ENCODE measurements at places on chromosomes 12 and 14.

DNA sequence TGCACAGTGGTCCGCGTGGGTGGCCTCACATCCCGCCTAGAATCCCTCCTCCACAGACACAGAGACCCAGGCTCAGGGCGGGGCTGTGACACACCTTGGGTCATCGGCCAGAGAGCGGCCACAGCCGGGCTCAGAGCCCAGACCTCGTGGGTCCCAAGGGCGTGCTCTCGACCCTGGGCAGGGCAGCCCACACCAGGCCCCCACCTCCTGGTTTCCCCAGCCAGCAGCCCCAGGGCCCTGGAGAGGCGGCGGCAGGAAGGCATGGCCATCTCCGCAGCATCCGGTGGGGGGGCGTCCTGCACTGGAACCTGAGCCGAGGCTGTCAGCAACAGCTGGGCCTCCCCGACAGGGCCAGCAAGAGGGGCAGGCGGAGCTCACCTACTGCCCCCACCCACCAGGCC lies 15.2 kb downstream of the JAG2 start:
- no peak for DNase-seq

GRCh38 chr12:42855362-42855950 lies 265.9 kb upstream of the PRICKLE1 start:
- DNase-seq = no peak

DNA sequence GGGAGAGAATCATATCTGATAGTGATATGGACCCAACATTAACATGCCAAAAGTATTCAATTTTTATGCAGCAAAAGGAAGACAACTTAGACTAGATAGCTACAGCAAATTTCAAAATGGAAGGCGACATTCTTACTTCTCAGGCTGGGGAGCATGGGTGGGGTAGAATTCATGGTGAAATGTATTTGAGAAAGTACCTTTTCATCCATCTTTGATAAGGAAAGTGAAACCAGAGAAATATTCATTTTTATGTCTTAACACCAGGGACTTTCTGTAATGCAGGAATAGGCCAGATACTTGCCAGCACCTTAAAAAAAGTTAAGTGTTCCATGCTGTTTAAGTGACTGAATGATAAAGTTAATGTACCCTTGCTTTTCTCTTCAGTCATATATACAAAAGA lies 13.4 kb downstream of the BTG1 start:
- no peak for DNase-seq

DNA sequence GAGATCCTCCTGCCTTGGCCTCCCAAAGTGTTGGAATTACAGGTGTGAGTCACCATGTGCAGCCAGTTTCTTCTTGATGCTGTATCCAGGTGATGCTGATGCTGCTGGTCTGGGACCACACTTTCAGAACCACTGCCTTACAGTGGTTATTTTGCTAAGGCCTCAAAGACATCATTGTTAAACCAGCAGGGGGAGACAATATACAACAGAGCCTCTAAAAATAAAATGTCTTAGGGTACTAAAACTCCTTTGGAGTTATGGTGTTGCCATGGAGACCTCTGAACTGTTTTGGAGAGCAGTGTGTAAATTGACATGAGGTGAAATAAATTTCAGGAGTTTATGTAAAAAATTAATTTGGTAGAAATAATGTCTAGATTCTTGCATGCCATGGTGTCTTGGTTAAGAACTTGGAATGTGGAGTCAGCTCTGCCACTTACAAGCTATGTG lies 1.1 kb upstream of the ARG2 start:
- DNase-seq = peak; percentile 52

GRCh38 chr12:47802312-47802711 lies 17.4 kb downstream of the HDAC7 start:
- DNase-seq = no peak

DNA sequence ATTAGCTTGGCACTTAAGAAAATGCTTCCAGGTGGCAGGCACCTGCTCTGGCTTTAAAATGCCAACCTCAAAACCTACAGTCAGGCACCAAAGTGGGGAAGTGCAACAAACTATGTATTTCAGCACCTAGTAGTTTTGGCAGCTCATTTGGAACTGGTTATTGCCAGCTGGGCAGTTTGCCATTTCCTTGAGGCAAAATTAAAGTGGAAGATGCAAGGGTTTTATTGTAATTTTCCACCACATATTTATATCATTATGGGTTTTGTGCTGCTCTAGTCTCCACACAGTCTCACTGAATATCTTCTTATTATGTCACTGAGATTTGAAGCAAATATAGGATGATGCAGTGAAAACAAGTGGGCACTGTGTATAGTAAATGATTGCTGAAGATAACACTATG lies 117.0 kb downstream of the PRKD1 start:
- DNase-seq = no peak

DNA sequence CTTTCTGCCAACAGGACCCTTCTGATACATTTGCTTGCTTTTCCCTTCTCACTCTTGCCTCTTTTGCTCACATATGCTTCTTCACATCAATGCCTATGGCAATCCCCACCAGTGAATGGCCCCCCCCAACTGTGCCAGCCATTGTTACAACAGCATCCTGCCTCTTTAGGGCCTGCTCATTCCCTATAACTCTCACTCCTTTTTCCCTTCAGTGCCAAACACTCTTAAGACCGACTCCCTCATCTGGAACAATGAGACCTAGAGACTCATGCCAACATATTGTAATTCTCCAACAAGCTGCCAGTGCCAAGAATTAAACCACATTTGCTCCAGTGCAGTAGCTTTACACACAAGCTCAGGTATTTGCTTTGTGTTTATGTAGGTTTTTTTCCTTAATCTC lies 189.0 kb downstream of the SOX5 start:
- DNase-seq = no peak

DNA sequence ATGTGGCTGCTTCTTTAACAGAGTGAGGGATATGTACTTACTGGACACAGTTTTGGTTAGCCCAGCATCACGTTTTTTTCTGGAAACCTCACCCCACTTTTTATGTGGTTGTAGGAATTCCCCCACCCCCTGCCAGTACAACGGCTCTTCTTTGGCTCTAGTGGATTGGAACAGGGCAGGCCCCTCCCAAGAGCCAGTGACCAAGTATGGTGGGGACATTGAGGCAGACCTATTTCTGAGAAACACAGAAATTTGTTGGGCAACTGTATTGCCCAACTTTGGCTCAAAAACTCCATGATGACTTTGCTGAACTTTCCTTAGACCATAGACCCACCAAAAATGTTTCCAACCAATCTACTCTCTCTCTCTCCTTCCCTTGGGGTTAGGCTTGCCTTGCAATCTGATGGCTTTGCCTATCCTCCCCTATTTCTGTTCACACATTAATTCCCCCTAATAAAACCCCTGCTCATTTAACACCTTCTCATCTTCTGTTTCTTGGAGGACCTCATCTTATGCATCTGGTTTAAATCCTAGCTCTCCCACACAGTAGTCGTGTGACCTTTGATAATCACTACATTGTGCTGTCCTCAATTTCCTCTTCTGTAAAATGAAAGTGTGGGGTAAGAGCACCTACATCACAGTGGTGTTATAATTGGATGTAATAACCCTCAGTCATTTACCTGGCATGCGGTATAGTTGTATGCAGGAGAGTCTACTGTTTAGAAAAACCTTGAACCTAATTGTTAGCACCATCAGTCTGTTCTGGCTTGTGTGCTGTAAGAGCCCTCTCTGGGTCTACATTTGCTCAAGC lies 71.7 kb downstream of the IGF1 start:
- no peak for DNase-seq

GRCh38 chr12:75172611-75173010 lies 37.0 kb downstream of the KCNC2 start:
- DNase-seq = no peak

- no peak for DNase-seq
Observed at GRCh38 chr12:108348842-108349241, 9.7 kb upstream of the CMKLR1 start.

GRCh38 chr14:102408724-102409123 lies 46.0 kb downstream of the TECPR2 start:
- DNase-seq = no peak

DNA sequence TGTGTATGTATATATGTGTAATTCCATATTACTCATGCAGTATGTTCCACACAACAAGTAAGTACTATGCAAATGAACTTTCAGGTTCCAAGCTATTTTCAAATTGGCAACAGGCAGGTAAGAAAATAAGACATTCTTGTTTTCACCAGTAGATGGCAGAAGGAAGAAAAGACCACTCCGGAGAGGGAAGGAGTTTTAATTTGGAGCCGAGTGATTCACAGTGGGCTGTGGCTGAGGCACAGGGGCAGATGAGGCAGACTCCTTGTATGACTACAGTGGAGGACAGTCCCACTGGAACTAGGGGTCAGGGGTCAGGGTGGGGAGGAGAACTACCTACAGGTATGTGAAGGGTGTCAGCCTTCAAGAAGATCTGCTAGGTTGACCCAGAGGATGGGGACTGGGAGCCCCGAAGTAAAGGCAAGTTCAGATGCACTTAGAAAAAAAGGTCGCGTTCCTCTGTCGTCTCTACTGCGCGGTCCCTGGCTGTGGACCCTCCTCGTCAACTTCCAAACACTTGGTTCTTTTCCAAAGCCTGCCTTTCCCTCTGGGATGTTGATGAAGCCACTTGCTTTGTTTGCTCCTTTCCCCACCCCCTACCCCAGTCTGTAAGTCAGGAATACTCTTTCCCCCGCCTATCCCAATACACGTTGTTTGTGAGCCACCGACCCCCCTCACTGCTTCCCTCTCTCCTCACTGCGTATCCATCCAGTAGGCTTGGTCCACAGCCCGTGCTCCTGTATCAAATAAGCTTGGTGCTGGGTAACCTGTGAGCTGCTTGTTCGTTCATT lies 24.1 kb downstream of the DDX47 start:
- DNase-seq = peak; percentile 55

DNA sequence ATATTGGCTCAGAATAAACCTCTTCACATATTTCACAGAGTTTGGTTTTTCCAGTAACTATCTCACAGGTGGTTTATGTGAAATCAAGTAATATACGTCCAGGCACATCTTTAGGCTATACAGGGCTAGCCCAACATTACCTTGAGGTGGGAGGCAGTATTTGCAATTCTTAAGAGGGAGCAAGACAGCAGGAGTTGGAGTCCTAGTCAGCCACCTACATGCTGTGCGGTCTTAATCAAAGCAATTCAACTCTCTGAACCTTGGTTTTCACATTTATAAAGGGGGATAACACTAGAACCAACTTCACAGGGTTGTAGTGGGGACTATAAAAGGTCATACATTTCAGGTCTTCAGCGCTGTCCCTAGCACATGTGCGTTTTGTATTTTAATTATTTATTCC lies 73.5 kb upstream of the FICD start:
- no peak for DNase-seq

DNA sequence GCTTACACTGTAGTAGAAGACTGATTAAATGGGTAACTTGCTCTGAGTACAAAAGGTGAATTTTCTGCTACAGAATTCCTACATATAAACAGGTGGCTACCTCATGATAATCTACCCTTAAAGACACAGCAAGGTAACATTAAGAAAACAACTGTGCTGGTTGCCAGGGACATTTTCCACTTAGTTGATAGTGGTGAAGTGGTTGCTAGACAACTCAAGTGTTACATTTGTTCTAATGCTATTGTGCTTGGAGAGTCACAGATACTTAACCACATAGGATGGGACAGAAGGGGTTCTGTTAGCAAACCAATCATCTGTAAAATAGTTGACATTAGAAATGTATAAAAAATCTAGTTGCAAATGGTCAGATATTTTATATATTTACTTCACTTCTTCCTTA lies 870.3 kb upstream of the SEL1L start:
- no peak for DNase-seq

GRCh38 chr14:53183056-53183455 lies 29.9 kb upstream of the DDHD1 start:
- DNase-seq = no peak

GRCh38 chr14:96631621-96632362 lies 129.6 kb downstream of the PAPOLA start:
- DNase-seq = peak; percentile 35

GRCh38 chr14:93752980-93753561 lies 35.2 kb downstream of the PRIMA1 start:
- no peak for DNase-seq

DNA sequence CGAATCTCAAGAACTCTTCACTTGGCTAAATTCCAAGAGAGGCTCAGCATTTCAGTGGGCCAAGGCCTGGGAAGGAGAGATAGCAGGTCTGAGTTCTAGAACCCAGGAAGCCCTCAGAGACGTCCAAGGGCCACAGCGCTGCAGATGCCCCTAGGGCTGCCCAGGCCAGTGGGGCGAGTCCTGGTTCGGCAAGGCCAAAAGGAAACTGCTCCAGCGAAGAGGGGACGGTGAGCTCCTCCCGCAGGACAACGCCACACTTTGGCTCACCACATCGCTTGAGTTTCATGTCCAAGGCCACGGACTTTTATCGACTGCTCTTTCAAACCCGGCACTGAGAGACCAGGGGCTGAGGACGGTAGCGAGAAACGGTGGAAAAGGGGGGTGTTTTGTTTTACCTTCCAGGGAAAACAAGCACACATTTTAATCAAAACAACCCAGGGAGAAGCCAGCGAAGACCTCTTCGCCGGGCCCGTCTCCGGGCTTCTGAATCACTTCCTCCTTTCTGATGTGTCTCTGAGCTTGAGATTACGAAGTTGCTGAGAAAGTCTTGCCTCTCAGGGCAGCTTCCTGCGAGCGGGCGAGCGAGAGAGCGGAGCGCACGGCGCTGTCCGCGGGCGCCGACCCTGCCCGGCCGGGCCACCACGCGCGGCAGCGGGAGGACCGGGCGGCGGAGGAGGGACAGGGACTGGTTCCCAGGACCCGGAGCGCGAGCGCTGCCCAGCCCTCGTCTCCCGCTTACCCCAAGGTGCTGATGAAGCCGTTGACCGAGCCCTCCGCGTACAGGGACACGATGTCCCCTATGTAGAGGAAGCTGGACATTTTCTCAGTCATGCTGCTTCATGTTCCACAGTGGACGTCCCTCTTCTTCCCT lies 808 bp downstream of the ITPR2 start:
- DNase-seq = peak; percentile 54

DNA sequence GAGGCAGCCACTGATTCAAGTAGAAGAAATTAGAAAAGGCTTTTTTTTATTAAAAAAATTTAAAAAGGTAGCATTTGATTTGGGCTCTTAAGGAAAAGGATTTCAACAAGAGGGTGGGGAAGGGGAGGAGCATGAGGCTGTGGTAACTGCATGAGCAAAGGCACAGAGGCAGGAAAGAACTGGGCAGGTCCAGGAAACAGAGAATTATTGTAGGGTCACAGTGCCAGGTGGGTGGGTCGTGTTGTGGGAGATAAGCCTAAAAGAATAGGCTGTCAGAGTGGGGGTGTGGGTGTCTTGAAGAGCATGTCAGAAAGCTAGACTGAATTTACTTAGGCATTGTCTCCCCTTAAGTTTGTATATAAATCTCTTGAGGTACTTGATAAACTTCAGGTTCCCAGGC lies 7.8 kb downstream of the LIMA1 start:
- DNase-seq = no peak

GRCh38 chr14:50049093-50049492 lies 67.3 kb downstream of the VCPKMT start:
- no peak for DNase-seq

- DNase-seq = no peak
Observed at GRCh38 chr12:113305281-113305856, 29.5 kb downstream of the SLC8B1 start.
